Stimulated activated CD4-positive, alpha-beta T cell treated with anti-CD3 and anti-CD28 coated beads, TNF-alpha, amount 100 ng/mL, for 24 hours (primary cell): ENCODE measurements at places on chromosomes 4 and X.

DNA sequence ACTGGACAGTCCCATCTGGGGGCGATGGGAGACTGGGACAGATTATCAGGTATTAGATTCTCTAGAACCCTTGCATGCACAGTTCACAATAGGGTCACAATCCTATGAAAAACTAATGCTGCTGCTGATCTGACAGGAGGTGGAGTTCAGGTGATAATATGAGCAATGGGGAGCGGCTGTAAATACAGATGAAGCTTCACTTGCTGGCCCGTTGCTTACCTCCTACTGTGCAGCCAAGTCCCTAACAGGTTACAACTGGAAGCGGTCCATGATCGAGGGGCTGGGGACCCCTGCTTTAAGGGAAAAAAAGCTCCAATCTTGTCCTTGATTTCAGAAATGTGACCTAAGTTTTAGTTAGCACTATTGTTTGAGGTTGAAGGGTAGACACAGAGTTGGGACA, 175.2 kb downstream of the ZNF330 start:
- DNase-seq = no peak

- no peak for DNase-seq
Observed at GRCh38 chr4:186840222-186840701, 116.6 kb upstream of the FAT1 start.

GRCh38 chrX:30153881-30154260, 61.5 kb upstream of the MAGEB2 start:
- DNase-seq = no peak

- no peak for DNase-seq
Observed at GRCh38 chrX:20969565-20969964, 404.7 kb upstream of the CNKSR2 start.

DNA sequence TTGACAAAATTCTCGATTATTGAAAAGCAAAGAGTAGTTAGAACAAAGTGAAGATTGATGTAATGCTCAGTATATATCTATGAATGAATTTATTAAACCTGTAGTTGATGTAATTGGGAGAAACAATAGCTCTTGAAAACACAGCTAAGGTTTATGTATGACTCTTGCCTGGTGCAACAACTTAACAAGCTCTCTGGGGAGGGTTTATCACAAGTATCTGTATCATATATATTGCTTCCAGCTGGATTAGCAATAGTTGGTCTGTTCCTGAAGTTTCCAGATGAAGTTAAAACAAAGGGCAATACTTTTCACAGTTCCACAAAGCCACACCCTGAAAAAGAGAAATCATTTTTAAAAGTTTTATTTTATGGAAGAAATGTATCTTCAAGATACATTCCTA, 91.4 kb downstream of the ARSJ start:
- DNase-seq = no peak
